Hepatocyte (in vitro differentiated cells): ENCODE measurements at places on chromosomes 13 and 19.

- DNase-seq = no peak
Measured at GRCh38 chr13:23817830-23818229, 71.4 kb downstream of the MIPEP start.

- DNase-seq = no peak
Measured at GRCh38 chr13:29846475-29847256, 3.8 kb downstream of the UBL3 start.

- no peak for DNase-seq
Measured at GRCh38 chr13:94323764-94324758, 155.4 kb downstream of the DCT start.

DNA sequence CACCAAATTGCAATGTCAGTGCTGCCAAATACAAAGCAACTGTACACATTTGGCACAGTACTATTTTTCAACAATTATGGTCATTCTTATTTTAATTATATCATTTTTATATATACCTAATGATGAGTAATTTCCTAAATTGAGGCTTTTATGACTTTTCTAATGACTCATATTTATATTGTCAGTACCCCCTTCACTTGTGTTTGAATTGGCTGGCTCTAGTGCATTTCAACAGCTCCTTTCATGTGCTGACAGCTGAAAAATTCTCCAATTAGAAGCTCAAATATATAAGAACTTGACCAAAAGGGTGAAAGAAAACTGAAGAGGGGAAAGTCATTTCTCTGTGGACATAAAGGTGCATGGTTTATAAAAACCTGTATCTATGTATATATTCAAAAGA, 263.3 kb downstream of the SLITRK1 start:
- DNase-seq = no peak

GRCh38 chr13:109998684-109999533, 212.5 kb upstream of the IRS2 start:
- peak; percentile 72 for DNase-seq

- peak; percentile 22 for DNase-seq
Measured at GRCh38 chr13:100666124-100666523, 8.5 kb downstream of the TMTC4 start.

- DNase-seq = peak; percentile 28
Measured at GRCh38 chr13:42615691-42616090, 41.7 kb downstream of the TNFSF11 start.

DNA sequence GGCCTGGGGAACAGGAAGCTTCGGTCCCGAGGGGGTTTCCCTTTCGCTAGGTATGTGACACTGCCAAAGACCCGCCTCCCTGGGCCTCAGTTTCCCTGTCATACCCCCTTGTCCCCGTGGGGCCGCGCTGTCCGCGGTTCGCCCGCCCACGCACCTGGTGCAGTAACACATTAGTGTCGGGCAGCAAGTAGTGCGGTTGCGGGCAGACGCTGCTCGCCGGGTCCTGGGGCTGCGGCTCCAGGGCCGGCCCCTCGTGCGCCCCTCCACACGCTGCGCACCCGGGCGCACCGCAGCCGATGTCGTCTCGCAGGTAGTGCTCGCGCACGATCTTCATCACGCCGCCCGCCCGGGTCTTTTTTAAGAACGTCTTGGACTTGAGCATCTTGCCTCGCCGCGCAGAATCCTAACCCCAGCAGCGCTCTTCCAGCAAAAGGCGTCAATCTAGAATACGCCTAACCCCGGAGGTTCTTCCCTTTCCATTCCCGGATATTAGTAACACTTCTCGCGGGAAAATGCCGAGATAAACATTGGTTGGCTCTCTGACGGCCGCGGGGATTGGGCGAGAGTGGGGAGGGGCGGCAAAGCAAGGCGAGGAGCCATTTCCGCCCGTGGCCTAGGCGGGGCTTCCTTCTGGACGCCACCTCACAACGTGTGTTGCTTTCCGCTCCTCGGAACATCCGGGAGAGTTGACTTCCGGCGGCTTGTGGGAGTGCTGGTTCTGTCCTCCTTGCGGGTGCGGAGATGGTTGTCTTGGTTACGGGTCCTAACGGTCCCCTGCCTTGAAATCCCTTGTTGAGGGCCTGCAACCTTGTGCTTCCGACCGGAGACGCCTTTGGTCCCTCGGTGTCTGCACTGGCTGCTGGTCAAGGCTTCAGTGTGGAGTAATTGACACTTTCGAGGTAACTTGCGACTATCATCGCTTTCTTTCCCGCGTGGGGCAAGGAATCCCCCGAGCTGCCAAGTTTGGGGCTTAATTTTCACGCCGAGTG, at the start of the genes DIS3 and PIBF1:
Gene DIS3 (minus strand): TSS at position 450 of the 989 bp plus-strand sequence. CDS start 68 bp downstream, at position 382.
Gene PIBF1 (plus strand): TSS at position 683 of the 989 bp plus-strand sequence. CDS start 1,337 bp downstream, outside the sequence.
- peak; percentile 98 for DNase-seq

DNA sequence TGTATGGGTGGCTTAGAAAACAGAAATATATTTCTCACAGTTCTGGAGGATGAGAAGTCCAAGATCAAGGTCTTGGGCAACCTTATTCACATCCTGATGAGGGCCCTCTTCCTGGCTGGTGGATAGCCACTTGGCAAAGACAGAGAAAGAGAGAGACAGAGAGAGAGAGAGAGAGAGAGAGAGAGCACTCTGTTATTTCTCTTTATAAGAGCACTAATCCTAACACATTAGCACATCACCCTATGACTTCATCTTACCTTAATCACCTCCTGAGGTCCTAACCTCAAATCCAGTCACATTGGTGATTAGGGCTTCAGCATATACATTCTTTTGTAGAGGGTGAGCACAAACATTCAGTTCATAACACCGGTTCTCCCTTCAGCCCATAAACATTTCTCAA, 430.3 kb downstream of the EFNB2 start:
- DNase-seq = no peak

GRCh38 chr13:105272660-105273631, 1262.5 kb downstream of the EFNB2 start:
- DNase-seq = no peak

DNA sequence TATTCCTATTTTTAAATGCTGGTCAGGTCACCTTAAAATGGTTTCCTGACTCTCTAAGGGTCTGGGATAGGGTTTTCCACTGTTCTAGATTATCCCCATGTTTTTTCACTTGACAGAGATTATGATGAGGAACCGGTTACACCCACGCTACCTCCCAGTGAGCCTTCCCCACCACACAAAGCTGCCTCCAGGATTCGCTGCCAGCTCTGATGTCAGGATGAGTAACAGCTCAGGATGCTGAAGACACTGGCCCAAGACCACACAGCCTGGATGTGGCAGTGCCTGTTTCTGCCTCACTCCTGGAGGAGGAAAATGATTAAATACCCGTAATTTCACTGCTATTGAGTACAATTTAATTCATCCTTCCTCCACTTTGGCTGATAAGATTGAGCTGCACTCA, 22.9 kb downstream of the ZNF114 start:
- no peak for DNase-seq

GRCh38 chr19:372306-372890, 27.8 kb upstream of the MIER2 start:
- DNase-seq = peak; percentile 57

- DNase-seq = peak; percentile 45
Measured at GRCh38 chr19:10420444-10421239, at the start of gene PDE4A. Gene PDE4A, plus strand, starts transcription at chr19:10420538. Its CDS starts 227 bp downstream, at chr19:10420765.

- DNase-seq = no peak
Measured at GRCh38 chr19:50870417-50871089, 2.7 kb upstream of the KLK2 start.

DNA sequence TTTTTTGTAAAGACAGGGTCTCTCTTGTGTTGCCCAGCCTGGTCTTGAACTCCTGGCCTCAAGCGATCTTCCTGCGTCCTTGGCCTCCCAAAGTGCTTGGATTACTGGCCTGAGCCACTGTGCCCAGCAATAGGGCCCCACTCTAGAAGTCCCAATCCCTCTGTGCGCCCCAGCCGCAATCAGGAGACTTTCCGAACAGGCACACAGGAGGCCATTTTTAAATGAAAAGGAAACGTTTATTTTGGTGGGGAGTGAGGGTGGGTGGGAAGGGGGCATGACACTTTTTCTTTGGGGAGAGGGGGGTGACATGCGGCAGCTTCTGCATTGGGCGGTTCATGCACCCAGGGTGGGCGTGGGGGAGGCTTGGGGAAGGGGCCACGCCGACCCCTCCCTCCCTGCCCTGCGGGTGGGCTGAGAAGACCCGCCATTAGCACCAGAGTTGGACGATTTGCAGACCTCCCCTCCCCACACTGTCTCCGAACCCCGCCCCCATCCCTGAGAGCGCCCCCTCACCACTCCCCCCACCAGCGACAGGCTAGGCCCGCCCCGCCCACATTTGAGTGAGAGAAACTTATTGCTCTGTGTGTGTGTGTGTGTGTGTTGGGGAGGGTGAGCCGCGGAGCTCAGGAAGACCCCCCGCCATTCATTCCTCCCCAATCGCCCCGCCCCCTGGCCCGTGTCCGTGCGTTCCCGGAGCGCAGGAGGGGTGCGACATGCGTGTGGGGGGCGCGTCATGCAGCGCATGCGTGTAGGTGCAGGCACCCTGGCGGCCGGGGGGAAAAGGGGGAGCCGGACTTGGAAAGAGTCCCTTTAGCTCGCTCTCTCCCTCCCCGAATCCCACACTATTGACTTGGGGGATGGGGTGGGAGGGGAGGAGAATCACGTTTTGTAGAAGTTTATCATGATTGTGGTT, 17.2 kb downstream of the KCNC3 start:
- DNase-seq = peak; percentile 62

DNA sequence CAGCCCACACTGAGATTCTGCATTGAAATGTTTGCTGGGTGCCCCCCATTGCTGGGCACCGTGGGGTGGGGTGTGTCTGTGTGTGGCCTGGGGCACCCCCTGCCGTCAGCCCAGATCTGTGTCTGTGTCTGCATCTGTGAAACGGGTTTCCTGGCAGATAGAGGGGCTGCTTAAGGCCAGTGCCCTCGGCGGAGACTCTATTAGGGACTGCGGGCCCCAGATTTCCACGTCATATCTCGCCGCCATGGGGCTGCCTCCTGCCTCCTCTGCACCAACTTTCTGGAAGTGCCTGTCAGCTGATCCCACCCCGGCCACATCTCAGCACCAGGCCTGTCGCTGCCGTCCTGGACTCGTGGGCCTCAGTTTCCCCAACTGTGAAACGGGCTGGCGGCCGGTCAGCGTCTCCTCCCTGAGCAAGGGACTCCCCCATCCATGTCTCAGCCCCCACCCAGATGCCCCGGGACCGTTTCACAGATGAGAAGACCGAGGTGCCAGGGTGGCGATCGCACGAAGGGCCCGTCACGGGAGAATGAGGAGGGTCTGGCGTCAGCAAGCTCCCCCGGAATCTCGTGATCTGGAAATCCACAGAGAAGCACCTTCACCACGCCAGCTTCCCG, 21.4 kb downstream of the ARID3A start:
- peak; percentile 7 for DNase-seq

- no peak for DNase-seq
Measured at GRCh38 chr13:60311527-60311926, 85.5 kb upstream of the TDRD3 start.

GRCh38 chr13:52173373-52173772, 14.0 kb upstream of the NEK3 start:
- no peak for DNase-seq

DNA sequence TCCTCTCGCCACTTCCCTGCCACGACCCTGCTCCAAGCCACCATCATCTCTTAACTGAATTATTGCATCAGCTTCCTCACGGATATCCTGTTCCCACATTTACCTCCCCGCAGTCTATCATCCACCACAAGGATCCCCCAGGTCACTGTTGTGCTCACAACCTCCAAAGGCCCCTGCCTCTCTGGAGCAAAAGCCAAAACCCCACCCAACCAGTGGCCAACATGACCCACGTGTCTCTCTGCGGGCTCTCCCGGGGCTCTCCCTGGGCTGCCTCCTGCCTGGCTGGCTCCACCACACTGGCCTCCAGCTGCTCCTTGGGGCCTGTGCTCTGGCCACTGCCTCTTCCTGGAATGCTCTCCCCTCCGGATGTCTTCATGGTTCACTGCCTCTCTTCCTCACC, 809.3 kb downstream of the UQCRFS1 start:
- DNase-seq = no peak

GRCh38 chr13:48797127-48797526, 143.4 kb downstream of the CYSLTR2 start:
- no peak for DNase-seq

- peak; percentile 91 for DNase-seq
Measured at GRCh38 chr19:52993342-52994178, 20.2 kb upstream of the ERVV-1 start.

GRCh38 chr13:67094952-67095351, 135.2 kb downstream of the PCDH9 start:
- DNase-seq = no peak

GRCh38 chr13:99870541-99870940, 101.0 kb downstream of the ZIC5 start:
- no peak for DNase-seq

DNA sequence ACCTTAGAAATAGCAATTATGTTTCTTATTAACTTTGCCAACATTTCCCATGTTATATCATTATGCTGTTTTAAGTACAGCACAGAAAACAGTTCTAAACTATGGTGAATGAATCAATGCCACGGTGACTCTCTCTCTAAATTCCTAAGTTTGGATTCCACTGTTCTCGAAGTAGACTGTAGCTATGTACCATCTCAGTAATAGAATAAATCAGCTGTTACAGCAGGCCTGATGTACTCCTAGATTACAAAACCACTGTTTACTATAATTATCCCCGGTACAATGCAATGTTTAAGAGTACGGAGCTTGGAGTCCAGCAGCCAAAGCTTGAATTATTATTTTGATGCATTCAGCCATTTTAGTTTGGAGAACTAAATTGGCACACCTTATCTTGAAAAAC, 476.3 kb upstream of the SLITRK1 start:
- no peak for DNase-seq

GRCh38 chr19:53982611-53983010, 8.8 kb upstream of the CACNG6 start:
- DNase-seq = peak; percentile 67

- DNase-seq = no peak
Measured at GRCh38 chr13:99129050-99129449, 71.6 kb upstream of the UBAC2 start.

DNA sequence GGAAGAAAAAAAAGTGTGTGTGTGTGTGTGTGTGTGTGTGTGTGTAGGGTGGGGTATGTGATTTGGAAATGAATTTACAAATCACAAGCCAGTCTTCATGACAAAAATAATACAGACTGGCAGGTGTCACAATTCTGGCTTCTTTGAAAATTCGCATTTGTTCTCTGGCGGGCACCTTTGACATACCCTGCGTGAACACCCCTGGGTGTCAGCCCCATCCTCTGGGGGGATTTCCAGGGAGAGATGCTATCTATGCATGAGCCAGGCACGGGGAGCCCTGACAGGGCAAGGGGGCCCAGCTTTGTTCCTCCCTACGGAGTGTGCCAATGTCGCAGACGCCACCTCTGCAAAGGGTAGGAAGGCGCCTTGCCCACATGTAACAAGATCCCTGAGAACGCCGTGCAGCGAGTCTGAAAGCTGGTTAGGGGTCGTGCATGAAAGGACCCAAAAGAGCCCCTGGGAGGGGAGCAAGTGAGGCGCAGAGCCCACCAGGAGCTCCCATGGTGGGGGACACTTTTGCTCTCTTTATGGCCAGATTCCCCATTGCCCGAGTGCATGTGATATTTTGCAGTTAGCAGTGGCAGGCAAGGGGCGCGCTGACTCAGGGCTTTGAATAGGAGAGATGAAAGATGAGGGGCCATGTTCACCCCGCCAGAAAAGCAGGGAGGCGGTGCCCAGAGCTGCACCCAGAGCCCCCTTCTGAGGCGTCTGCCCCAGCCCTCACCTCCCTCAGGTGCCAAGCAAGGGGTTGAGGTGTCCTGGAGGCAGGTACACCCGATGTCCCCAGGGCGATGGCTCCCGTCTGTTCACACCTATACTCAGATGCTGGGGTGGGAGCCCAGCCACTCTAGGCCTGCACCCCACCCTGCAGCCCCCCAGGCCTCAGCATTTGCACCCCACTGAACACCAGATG, 45.3 kb downstream of the KLF2 start:
- no peak for DNase-seq
